Large intestine (tissue), 12 donors: ENCODE measurements at places on chromosomes 1 and 21. TPM values are rescaled to one million over a fixed set of nuclear protein-coding genes. Genes with fewer than 3 reads are reported as not detected.

Gene SLC6A17
- polyA plus RNA-seq: 0.33 TPM

Gene KCNH1
- 0.25 TPM for polyA plus RNA-seq

Gene THEM5
- polyA plus RNA-seq: 0.45 TPM

Gene PLXNA2
- 11.7 TPM for polyA plus RNA-seq

Gene CELA3A
- 0.25 TPM for polyA plus RNA-seq

Gene PLA2G5
- polyA plus RNA-seq: 0.04 TPM

Gene RRAGC
- 28.6 TPM for polyA plus RNA-seq

Gene LYPD8
- polyA plus RNA-seq: 2.1 TPM

Gene GJA4
- 15.0 TPM for polyA plus RNA-seq

Gene OXCT2
- polyA plus RNA-seq: 2.4 TPM

Gene DMBX1
- not detected for polyA plus RNA-seq

Gene RNF223
- polyA plus RNA-seq: 0.06 TPM
